ENCODE measurements at places on chromosomes 6 and 20.
A peak's percentile ranks its signal among the peaks of the same experiment; 100 is the strongest.

GRCh38 chr6:74607934-74608333 lies 597.9 kb downstream of the COL12A1 start:
- no peak for DNase-seq

DNA sequence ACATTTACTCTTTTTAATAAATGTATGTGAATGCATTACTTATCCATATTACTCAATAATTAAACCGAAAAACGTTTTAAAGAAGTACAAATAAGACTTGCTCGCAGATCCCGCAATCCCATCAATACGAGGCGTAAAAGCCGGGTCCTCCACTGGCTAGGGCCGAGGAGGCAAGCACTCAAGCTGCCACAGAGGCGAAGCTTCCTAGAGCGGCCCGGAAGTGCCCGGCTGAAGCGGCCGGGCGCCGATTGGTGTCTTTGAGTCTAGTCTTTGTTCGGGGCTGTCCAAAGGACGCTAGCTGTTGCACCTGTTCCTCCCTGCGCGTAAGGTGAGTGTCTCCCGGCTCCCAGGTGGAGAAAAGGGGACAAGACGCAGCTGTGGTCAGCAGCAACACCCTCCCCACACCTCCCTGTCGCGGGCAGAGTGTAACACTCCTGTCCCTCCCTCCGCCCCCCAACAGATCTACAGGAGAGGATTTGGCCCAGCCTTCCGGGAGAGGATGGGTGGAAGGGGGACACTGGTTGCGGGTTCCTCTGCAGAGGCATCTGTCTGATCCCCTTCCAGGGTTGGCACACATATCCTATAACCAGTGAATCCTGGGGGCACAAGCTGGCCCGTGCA lies at the start of gene ZSCAN16:
Gene ZSCAN16 (plus strand): TSS at position 260 of the 621 bp plus-strand sequence. CDS start 835 bp downstream, outside the sequence.
- DNase-seq, result peak; percentile 66

DNA sequence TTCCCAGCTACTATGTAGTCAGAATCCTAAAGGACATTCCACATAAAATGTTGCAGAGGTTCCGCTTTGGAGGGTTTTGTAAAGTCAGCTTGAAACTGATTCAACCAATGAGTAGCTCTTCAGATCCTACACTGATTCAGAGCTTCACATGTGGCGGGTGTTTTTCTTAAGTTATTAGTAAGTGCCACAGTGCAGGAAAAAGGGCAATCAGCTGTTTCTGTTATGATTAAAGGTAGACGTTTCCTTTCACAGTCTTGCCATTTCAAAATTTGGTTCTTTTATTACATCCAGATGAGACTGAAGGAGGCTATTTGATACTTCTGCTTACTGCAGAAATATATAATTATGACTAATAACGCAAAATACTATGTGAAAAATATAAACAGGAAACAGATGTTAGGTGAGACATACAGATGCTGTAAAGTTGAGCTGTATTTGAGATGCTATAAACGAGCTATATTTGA lies 443.9 kb downstream of the CDKAL1 start:
- DNase-seq, result no peak

- DNase-seq, result no peak
These were observed 10.2 kb upstream of the RNF114 start for GRCh38 chr20:49925901-49926454.
